ENCODE measurements at places on chromosomes 1 and 21.
A peak's percentile ranks its signal among the peaks of the same experiment; 100 is the strongest.

DNA sequence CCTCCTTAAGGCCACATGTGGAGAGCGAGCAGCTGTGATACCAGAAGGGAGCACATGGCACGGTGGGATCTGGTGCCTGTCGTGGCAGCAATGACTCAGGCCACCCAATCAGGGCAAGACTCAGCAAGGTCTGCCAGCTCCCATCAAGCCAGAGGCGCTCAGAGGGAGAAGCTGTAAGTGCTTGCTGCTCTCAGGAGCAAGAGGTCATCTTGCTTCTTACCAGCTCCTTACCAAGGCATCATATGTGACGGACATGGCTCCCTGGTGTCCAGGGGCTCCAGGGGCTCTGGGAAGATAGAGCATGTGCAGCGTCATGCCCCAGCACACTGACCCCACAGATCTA lies 72.9 kb downstream of the ITPKB start:
- DNase-seq, result no peak

- DNase-seq, result no peak
Observed at GRCh38 chr21:36282568-36283230, 37.3 kb upstream of the MORC3 start.

DNA sequence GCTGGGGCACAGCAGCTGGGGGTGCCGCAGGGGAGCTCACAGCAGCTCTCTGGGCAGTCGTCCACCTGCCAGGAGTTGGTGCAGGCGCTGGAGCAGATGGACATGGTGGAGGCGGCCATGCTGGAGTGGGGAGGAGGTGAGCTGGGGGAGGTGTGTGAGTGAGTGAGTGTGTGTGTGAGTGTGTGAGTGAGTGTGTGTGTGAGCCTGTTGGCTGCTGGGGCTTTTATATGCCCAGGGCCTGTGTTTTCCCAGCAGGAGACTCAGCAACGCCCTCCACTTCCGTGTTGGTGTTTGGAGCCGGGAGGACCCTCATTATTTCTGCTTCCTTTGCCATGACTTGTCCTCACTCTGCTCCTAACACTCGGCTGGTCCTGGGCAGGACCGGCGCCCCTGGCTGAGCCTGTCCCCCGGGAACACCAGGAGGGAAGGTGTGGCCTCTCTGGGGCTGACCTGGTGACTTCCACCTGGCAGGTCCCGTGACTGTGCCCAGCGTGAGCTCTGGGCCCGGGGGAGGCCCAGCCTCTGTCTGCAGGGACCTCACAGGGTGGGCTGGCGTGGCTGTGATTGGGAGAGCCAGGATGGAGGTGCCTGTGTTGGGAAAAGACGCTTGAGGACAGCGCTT lies at the start of gene KRTAP10-2:
TSS of gene KRTAP10-2 (minus strand) at position 166 of the 622 bp plus-strand sequence. CDS start at position 119, 47 bp downstream.
- no peak for DNase-seq

DNA sequence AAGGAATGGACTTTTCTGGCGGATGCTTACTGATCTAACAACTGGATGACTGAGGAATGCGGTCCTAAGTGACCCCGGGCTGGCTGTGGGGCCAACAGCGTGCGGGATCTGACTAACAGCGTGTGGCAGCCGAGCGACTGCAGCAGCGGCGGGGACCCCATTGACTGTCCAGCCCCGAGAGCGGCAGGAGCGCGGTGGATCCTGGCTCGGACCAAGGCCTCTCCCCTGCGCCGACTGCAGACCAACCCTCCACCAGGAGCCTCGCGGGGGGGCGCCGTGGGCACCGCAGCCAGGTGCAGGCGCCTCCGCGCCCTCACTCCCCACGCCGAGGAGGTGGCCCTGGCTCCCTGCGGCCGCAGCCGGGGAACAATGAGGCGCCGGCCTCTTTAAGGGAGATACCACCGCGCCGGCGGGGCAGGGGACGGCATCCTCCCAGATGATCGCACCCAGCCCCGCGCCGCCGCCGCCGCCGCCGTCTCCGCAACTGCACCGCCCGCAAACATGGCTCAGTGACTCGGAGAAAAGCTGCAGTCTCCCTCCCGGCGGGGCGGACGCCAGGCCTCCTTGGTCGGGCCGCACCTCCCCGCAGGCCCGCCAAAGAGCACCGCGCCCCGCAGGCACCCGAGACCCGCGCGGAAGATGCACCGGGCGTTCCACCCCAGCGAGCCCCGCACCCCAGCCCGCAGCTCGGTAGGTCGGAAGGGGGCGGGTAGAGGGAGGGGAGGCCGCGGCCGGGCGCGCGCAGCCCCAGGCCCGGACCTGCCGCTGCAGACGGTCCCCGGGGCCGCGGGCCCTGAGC lies 694 bp upstream of the PDIK1L start:
- DNase-seq, result peak; percentile 61

- no peak for DNase-seq
Observed at GRCh38 chr1:118894836-118895235, 93.3 kb downstream of the TBX15 start.

GRCh38 chr1:25451908-25452307 lies 21.2 kb downstream of the MACO1 start:
- DNase-seq, result no peak

DNA sequence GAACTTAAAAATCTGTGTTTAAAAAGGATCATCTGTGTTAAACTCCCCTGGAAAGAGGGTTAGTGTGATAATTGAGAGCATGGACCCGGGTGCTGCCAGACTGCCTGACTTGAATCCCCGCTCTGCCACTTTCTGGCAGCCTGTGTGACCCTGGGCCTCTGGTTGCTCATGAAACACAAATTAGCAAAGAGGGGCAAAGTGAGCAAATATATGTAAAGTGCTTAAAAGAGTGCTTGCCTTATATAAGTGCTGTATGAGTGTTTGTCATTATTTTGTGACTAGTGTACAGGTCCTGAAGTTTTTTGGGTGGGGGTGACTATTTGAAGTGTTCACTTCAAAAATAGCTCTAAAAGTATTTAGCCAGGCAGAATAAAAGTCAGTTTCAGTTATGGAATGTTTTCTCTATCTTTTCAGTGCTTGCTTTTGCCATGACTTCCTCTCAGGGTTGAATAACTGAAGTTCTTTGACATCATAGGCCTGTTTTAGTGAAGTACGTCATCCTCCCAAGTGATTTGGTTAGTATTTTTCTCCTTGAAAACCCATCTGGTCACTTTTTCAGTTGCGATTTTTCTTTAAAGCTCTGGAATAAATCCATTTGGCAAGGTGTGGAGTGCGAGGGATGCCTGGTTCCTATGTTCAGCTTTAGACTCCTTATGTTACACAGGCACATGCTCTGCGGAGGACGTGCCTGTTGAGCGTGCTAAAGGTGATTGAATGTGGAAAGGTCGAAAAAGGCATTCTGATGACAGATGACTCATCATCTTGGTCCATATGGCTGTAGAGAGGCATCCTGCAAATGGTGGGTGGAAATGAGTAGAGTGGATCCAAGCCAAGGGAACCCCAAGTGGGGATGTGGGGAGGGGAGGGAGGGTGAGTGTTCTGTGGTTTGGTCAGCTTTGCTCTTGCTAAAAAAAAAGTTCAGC lies 47.8 kb downstream of the AK4 start:
- DNase-seq, result peak; percentile 92

DNA sequence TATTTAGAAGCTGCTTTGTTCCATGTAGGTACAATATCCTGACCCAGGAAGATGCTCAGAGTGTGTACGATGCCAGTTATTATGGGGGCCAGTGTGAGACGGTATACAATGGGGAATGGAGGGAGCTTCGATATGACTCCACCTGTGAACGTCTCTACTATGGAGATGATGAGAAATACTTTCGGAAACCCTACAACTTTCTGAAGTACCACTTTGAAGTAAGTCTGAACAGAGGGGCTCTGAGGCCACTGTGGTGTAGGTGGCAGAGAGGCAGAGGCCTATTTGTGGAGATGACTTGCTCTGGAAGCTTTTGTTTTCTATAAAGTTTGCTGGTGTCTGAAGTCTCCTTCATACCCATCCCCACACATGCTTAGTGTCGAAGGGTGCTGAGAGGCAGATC lies 26.8 kb downstream of the C8A start:
- DNase-seq, result no peak

- no peak for DNase-seq
Observed at GRCh38 chr1:43622901-43623780, 26.8 kb upstream of the KDM4A start.

GRCh38 chr1:220170836-220171526 lies 77.0 kb downstream of the IARS2 start:
- DNase-seq, result no peak

DNA sequence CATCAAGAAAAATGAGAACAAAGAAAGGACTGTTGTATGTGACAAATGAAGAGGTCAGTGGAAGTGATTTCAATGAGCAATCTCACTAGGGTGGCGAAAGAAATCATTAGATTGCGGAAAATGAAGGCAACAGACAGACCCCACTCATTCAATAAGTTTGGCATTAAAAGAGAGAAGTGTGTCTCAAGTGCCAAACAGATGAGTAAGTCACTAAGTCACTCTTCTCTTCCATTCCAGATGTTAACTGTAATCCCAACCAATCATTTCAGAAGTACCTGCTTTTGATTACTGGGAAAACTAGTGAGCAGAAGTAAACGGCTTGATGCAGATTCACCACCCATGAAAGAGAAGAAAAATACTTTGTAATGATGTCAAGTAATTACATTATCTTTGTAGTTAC lies 144.3 kb upstream of the PRMT6 start:
- DNase-seq, result no peak

DNA sequence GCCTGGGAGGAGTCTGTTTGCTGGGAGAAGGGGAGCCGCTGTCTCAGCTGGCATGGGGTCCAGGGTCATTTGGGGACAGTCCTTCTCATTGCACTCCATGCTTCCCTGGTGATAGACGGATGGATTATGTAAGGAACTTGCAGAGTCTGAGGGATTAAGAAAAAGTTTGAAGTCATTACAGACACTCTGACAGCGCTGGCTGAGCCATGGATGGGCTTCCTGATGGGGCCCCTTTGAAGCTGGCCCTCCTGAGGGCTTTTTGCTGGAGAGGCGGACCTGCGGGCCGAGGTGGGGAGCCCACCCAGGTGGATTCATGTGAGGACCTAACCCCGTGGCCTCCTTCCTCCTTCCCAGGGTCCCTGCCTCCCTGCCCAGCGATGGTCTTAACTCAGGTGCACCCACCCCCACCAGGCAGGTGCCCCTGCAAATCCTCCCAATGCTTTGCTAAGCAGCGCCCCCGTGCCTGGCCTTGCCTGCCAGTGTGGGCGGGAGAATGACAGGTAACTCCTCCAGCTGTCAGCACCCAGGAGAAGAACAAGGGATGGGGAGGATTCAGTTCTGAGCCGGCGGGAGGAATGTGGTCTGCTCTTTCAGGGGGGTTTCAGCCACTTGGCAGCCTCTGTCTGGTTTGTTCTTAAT lies 24.2 kb upstream of the C1orf174 start:
- no peak for DNase-seq

DNA sequence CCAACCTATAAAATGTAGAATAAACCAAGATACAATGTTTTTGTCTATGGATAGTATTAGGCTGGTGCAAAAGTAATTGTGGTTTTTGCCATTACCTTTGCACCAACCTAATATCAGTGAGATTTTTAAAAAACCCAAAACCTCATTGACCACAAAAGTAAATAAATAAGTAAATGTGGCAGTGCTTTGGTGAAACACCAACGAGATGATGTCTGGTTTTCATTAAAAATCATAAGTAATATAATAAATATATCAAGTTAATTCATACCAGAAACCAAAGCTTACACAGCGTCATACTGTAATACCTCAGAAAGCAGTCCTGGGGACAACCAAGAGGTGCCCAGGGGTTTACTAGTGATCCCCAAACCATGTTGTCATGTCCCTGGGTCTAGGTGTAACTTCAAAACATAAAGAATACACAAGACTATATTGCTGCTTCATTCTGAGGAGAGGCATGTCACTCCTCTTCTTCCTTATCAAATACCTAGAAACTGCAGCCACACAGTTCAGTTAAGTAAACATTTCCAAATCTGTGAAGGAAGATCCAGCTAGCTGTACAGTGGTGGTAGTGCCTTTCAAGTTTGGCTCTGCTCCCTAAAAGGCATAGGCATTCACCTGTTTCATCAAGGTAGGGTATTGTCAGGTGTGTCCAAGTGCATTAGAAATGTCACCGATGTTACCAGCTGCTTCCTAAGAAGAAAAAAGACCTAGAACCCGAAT lies 51.6 kb upstream of the ZC3H11B start:
- no peak for DNase-seq

- DNase-seq, result no peak
Observed at GRCh38 chr1:214847071-214847810, 235.3 kb upstream of the KCNK2 start.

DNA sequence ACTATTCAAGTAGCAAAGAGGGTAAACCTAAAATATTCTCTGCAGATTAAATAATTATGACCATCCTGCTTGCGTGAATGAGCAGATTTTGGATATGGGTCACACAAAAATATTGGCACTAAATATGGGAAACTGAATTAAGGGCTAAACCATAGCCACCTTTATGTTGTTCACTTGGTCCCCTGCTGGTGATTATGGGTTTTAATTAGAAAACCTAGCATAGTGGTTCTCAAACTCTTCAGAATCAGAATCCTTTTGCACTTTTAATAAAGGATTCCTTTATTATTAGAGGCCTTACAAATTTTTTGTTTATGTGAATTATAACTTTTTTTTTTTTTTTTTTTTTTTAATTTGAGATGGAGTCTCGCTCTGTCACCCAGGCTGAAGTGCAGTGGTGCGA lies 38.5 kb upstream of the ZNHIT6 start:
- no peak for DNase-seq

GRCh38 chr1:247111700-247112478 lies 7.7 kb upstream of the ZNF669 start:
- peak; percentile 47 for DNase-seq
